ENCODE measurements at places on chromosomes 2 and 18. TPM values are rescaled to one million over a fixed set of nuclear protein-coding genes. Genes with fewer than 3 reads are reported as not detected.

SIX3 gene
- total RNA-seq = not detected

CHRND gene
- total RNA-seq = not detected

SNRPD1 gene
- 28.0 TPM for total RNA-seq

B4GALT6 gene
- total RNA-seq = 5.7 TPM

GPR75 gene
- 3.0 TPM for total RNA-seq

All from left lung (tissue), 14 donors.